Stimulated activated CD8-positive, alpha-beta memory T cell treated with anti-CD3 and anti-CD28 coated beads, Interleukin-2, amount 100 ng/mL, for 1 hour (primary cell): ENCODE measurements at places on chromosomes 13 and 19.

- DNase-seq: no peak
Observed at GRCh38 chr19:38078302-38078930, 145.6 kb downstream of the DPF1 start.

- DNase-seq: no peak
Observed at GRCh38 chr13:50990065-50990817, 80.7 kb downstream of the RNASEH2B start.

GRCh38 chr19:8208119-8208921 is 850 bp upstream of the CERS4 start:
- DNase-seq: no peak

DNA sequence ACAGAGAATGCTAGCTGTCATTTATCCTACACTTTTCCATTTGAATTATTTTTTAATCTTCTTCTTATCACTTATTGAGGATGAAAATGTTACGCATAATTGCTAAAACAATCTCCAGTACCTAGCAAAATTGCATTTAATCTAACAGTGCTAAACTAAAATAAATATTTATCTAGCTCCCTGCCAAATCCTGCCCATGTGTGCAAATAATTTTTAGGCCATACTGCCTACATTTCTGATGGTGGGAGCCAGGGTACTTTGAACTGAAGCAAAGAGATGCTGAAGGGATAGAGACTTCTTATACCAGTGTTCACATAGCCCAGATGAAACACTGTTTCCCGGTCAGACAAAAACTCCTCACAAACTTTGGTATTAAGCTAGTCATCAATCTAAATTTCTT is 1268.7 kb upstream of the PCDH20 start:
- no peak for DNase-seq

DNA sequence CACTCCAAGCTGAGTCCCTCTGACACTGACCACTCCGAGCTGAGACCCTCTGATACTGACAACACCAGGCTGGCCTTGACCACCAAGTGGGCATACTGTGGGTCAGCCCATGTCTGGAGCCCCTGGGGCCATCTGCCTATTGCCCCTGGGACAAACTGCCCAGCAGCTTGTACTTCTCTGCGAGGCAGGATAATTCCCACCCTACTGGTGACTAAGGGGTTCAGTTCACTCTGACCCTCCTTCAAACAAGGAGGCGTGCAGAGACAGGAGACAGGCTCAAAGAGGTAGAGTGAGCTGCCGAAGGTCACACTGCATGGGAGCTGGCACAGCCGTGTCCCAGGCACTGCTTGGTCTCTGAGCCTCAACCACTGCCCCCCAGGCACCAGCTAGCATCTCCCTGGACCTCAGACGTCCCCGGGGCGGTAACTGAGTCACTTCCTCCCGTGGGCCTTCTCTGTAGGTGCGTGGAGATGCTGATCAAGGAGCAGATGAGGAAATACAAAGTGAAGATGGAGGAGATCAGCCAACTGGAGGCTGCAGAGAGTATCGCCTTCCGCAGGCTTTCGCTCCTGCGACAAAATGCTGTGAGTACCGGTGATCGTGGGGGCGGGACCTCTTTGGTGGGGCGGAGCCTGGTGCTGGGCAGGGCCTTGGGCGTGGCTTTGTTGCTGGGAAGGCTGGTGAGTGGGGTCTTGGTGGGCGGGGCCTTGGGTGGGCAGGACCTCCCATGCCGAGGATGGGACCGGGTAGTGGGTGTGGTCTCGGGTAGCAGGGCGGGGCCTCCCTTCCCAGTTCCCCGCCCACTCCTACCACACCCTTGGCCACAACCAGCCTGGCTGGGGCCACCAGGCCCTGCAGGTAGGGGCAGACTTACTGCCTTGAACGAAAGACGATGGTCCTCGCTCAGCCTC is 5.8 kb upstream of the USE1 start:
- DNase-seq: no peak

- no peak for DNase-seq
Observed at GRCh38 chr13:39405107-39405506, 197.9 kb downstream of the LHFPL6 start.

DNA sequence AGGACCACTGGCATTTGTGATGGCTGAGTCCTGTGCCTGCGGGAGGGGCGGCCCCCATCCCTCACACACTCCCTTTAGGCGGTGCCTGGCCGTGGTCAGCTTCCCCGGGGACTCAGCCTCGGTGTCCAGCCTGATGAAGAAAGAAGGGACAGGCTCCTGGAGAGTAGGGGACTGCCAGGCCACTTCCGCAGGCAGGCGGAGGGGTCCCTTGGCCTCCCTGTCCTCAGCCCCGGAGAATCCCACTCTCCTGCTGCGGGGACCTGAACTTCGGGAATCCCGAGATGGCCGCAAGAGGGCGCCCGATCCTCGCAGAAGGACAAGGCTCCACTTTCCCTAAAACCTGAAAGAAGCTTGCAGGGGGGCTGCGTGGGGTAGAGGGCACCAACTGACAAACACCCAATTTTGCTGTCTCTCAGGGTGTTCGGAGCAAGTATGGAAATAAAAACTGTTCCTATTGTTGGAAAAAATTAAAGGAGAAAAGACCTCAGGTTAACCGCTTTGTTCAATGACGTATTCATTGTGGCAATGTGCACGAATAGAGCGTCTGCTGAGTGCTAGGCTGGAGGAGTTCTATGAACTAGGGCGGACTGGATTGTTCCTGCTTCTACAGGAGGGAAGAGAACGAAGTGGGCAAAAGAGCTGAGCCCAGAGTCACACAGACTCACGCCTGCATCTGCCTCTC is 297.3 kb downstream of the ZNF536 start:
- peak; percentile 19 for DNase-seq

GRCh38 chr19:525029-525428 is 6.5 kb upstream of the CDC34 start:
- no peak for DNase-seq
